Islet precursor cell (in vitro differentiated cells): ENCODE measurements at places on chromosomes 4 and X.

DNA sequence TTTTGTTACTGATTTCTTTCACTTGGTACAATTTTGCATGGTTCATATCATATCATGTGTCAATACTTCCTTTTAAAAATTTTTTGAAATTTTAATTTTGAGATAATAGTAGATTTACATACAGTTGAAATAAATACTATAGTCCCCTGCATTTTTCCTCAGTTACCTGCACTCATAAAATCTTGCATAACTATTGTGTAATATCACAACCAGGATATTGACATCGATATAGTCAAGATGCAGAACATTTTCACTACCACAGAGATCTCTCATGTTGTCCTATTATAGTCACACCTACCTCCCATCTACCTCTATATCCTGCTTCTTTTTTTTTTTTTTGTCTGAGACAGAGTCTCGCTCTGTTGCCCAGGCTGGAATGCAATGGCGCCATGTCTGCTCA, 36.7 kb upstream of the MSN start:
- DNase-seq: no peak

GRCh38 chrX:110734271-110734670, 61.3 kb downstream of the CHRDL1 start:
- no peak for DNase-seq

- no peak for DNase-seq
Measured at GRCh38 chrX:108558217-108558616, 118.6 kb downstream of the COL4A5 start.

- no peak for DNase-seq
Measured at GRCh38 chr4:1377606-1378261, 28.5 kb downstream of the NKX1-1 start.

- no peak for DNase-seq
Measured at GRCh38 chr4:91887926-91888325, 415.8 kb upstream of the GRID2 start.

- DNase-seq: no peak
Measured at GRCh38 chr4:74999714-75000309, 66.9 kb downstream of the PARM1 start.

- peak; percentile 86 for DNase-seq
Measured at GRCh38 chr4:10013722-10014121, 7.6 kb downstream of the SLC2A9 start.

DNA sequence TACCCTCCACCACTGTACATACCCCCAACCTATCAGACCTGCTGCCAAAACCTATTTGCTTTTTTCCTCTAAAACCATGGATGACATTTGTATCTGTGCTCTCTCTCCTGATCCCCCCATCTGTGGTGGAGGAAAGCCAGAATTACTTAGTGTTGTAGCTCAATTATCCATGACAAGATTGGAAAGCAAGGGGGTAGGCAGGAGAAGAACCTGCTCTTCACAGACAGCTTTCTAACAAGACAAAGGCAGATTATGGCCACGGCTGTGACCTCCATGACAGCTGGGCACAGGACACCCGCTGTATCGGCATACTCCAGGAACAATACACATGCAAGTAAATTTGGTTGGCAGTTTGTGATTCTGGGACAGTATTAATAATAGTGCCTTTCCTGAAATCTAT, 186.7 kb downstream of the ENOX2 start:
- no peak for DNase-seq

DNA sequence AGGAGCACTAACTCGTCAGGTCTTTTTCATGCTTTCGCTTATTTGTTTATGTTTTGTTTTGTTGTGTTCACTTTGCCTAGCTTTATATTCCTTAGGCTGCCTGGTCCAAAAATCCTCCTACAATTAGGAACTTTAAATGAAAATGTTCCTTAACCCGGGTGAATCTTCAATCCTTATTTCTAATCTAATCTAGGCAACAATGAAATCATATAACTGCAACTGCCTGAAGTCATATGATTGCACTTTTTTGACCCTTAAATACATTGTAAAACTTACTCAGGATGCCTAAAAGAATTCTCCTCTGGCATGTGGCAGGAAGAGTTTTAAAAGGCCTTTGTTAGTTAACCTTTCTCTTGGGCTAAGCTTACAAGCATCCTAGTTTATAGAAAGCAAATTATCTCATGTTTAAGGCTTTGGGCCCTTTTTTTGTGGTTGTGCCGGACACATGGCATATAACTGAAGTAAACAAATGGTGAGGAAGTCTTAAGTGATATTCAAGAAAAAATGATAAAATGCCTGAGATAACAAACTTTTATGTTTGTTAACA, 279.4 kb downstream of the FAT4 start:
- DNase-seq: no peak

GRCh38 chrX:154019633-154020528, at the start of gene IRAK1:
IRAK1 (minus strand) TSS chrX:154019902; CDS start chrX:154019812, 90 bp downstream.
- no peak for DNase-seq

DNA sequence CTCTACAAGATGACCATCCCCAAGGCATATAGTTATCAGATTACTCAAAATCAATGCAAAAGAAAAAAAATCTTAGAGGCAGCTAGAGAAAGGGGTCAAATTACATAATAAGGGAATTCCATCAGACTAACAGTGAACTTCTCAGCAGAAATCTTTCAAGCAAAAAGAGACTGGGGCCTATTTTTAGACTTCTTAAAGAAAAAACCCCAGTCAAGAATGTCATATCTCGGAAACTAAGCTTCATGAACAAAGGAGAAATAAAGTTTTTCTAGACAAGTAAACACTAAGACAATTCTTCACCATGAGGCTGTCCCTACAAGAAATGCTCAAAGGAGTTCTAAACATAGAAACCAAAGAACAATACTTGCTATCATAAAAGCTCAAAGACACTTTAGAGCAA, 51.7 kb downstream of the RAB28 start:
- DNase-seq: no peak

DNA sequence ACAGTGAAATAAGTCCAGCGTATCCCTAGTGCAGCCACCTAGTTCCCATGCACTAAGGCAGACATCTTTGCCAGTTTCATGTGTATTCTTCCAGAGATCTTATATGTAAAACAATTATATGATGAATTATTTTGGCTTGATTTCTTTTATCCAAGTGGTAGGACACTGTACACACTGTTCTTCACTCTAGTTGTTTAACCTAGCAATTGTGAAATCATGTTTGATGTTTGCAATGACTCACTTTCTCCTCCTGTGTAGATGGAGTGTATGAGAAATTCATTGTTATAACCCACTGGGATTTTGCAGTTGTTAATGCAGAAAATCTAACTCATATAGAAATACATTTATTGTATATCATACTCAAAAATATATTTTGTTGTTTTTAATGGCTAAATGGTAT, 17.5 kb upstream of the TBC1D1 start:
- no peak for DNase-seq
